ENCODE measurements at places on chromosomes 5 and 9.

DNA sequence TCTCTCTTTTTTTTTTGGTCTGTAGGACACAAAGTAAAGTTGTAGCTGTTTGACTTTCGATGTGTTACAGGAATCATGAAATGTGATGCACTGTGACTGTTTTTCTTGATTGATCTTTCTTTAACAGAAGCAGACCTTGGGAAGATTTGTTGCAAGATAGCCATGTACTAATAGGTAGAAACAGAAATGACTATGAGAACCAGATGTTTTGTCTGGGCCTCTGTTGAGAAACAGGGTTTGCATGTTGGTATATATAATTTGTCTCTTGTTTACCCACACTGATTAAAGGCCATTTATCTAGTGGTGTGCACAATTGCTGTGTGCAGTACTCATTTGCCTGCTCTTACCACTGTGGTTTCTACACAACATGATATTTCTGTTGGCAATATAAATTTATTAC, 125.1 kb downstream of the HACD4 start:
- DNase-seq, result peak; percentile 11

- DNase-seq, result no peak
These were observed 119.8 kb downstream of the GABRG2 start for GRCh38 chr5:162187371-162187770.

- no peak for DNase-seq
These were observed 209.2 kb upstream of the PAPPA start for GRCh38 chr9:115944166-115944948.

DNA sequence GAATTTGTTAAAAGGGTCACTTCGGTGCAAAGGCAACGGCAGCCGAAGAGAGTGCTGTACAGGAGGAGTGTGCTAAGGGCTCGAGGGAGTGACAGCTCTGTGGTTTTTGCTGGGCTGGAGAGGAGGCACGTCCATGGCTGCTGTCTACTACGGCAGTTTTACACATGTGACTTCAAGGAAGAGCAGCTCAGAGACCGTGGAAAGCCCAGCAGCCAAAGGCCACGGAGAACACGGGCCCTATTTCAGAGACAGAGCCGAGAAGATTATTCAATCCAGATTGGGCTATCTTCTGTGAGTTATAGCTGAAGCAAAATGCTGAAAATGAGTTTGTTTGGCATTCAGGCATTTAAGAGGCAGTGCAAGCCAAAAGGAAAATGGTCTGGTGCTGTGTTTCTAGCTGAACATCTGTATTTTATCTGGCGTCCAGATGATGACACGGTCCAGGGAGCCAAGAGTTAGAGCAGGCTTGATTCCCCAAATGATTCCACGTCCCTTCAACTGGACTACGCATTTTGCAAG, 96.4 kb downstream of the RFK start:
- DNase-seq, result no peak

DNA sequence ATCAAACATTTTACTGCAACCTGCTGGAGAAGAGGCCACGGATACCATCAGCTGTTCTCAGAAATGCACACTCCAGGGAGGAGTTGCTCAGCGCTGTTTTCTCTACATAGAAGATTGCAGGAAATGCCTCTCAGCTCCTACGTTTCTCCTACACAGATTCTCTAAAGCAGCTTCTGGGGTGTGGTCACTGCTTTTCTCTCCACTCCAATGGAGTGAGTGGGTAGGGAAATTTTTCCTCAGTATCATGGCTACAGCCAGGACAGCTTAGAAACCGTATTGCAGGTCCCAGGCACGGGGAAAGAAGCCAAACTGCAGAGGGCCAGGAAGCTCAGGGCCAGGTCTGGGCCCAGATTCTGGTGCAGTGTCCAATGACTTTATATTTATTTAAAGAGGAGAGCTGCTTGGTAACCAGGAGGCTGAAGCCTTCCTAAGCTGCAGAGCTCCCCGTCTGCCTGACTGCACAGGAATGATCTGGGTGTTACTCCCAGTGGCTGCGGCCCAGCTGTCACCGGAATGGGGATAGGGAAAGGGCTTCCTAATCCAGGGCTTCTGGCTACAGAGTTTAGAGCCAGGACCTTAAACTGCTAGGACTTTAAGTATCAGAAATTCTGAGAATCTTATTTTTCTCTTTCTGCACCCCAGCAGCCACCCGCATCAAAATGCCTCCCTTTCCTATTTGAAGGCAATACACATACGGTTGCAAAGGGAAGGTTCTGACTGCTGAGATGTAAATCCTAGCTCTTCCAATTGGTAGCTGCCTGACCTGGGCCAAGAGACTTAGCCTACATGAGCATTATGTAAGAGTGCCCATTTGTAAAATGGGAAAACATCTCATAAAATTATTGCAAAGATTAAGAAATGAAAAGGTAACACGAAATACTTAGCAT, 1.4 kb upstream of the SPTAN1 start:
- DNase-seq, result no peak

DNA sequence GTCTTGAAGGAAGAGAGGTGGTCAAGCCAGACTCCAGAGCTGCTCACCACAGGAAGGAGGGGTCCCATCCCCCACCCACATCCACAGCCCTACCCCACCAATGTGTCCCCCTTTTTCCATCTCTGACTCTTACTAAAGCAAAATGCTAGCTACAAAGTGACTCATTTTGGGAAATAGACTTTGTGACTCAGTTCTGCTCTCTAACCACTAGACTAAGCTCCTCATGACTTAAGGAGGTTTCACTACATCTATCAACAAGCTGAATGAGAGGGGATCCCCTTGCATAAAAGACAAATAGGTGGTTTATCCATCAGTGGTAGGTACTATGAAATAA, 35.1 kb upstream of the ADRB2 start:
- DNase-seq, result no peak

DNA sequence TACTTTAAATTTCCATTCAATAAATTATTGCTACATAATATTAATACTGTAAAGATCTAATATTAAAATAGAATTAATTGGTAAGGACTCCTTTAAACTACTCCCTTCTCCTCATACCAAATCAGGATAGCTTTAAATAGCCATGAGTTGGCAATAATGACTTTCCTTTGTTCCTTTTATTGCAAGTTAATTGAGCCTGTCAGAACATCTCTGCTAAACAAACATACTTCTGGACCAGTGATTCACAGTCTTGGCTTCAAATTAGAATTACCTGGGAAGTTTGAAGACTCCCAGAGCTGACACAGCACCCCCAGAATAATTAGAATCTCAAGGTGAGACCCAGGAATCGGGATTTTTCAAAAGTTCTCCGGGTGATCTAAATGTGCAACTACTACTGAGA, 18.7 kb downstream of the C5orf58 start:
- no peak for DNase-seq

- no peak for DNase-seq
These were observed 10.6 kb downstream of the FSD1L start for GRCh38 chr9:105458404-105458803.

GRCh38 chr5:43121913-43122484, 1.3 kb downstream of the ZNF131 start:
- DNase-seq, result no peak

DNA sequence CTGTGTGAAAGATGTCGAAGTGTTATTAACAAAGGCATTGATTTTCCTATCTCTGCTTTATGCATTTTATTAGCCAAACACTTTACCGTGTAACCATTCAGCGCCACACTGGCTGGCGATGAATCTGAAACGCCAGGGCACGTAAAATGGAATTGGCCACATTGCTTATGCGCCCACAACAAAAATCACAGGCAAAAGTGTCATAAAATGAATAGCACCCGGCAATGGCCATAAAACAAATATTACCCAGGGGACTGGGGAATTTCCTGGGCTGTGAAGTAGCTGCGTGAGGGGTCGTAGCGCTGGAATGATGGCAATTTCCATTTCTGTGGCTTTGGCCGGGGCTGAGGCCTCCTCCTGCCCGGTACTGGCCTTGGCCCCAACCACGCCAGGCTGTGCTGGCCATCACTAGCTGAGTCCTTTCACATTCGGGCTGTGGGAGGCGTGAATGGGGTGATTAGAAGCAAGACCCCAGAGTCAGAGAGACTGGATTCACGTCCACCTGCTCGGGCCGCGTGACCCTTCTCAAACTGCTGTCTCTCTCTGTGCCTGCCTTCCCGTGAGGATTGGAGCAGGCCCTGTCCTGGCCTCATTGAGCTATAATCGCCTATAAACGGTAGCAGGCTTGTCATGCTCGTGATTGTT, 254.5 kb downstream of the PBX3 start:
- no peak for DNase-seq

GRCh38 chr9:90720621-90721265, 78.1 kb upstream of the DIRAS2 start:
- DNase-seq, result no peak

- no peak for DNase-seq
These were observed 1.7 kb downstream of the DIAPH1 start for GRCh38 chr5:141617128-141617527.

GRCh38 chr5:159410480-159410879, 80.2 kb upstream of the IL12B start:
- no peak for DNase-seq

- peak; percentile 30 for DNase-seq
These were observed 119.5 kb upstream of the PLCXD3 start for GRCh38 chr5:41629897-41630296.

- DNase-seq, result no peak
These were observed 251.6 kb upstream of the HAPLN1 start for GRCh38 chr5:83972236-83972635.

GRCh38 chr9:3467593-3468219, 58.1 kb downstream of the RFX3 start:
- DNase-seq, result peak; percentile 42

- no peak for DNase-seq
These were observed 28.7 kb downstream of the F2R start for GRCh38 chr5:76744632-76745031.

- DNase-seq, result no peak
These were observed 73.6 kb upstream of the ADAMTS16 start for GRCh38 chr5:5066276-5067186.

DNA sequence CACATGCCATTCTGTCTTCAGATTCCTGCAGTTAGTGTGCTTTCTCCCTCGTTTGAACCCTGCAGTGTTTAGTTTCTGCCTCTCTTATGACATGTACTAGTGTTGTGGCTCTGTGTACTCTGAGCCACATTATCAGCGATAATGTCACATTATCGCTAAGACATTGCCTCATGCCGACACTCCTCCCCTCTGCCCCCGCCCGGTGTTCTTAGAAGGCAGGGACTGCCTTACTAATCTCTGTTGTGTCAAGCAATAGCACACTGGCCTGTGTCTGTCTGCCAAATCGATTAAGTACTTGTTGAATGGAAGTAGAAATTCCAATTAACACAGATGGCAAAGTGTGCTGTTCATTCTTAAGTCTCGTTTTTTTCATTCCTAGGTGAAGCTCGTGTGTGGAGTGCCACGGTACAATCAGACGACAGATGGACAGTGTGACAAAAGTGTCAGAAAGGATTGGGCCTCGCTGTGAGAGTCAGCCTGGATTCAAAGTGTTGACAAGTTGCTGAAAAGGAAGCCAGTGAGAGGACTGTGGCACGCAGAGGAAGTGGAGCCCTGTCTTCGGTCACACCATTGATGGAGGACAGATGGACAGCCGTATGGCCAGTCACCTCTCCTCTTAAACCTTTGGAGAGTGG, 10.5 kb downstream of the PIK3R1 start:
- no peak for DNase-seq

GRCh38 chr9:6114424-6114823, 99.0 kb upstream of the RANBP6 start:
- DNase-seq, result no peak

- no peak for DNase-seq
These were observed 200.1 kb downstream of the MEF2C start for GRCh38 chr5:88682881-88683361.

GRCh38 chr5:97525780-97526179, 342.7 kb upstream of the RIOK2 start:
- DNase-seq, result no peak

- DNase-seq, result no peak
These were observed 46.5 kb downstream of the SLC25A46 start for GRCh38 chr5:110785356-110785755.

- no peak for DNase-seq
These were observed 112.8 kb upstream of the SARDH start for GRCh38 chr9:133850937-133851336.

GRCh38 chr9:123282362-123283047, 14.1 kb upstream of the STRBP start:
- no peak for DNase-seq

- DNase-seq, result no peak
These were observed 224.5 kb upstream of the CDH6 start for GRCh38 chr5:30968971-30969370.

DNA sequence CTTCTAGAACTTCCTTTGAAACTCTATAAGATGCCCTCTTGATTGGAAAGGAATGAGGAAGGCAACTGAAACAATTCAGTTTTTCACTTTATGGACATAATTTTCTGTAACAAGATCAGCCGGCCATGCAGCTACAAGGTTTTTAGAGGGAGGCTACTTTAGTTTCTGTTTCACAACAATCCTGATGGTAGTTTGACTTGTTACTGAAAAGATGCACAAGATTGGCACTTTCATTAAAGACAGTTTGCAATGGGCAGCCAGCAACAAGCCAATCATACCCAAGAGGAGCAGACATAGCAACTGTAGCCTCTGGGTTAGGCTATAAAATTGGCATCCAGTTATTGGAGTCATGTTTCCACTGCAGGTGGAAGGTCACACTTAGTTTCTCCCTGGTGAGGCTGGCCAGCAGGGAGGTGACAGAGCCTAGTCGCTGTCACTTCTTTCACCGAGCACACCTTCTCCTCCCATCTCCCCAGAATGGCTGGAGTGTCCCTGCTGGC, 74.3 kb upstream of the TGFBR1 start:
- no peak for DNase-seq

DNA sequence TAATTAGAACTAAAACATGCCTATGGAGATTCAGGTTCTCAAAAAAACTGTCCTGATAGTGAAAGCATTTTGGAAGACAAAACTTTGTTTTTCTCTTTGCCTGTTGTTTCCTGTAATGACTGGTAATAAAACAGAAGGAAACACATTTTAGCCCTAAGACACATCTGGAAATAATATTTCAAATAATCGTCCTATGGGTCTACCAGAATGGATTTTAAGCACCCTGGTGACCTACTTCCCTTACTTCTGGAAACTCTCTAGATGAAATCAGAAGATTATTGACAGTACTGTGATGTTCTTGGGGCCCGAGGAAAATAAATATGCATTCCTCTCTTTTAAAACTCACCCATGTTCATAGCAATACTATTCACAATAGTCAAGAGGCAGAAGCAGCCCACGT, 110.1 kb upstream of the TLE4 start:
- no peak for DNase-seq

- DNase-seq, result no peak
These were observed 29.8 kb downstream of the FBXL7 start for GRCh38 chr5:15529821-15530220.

DNA sequence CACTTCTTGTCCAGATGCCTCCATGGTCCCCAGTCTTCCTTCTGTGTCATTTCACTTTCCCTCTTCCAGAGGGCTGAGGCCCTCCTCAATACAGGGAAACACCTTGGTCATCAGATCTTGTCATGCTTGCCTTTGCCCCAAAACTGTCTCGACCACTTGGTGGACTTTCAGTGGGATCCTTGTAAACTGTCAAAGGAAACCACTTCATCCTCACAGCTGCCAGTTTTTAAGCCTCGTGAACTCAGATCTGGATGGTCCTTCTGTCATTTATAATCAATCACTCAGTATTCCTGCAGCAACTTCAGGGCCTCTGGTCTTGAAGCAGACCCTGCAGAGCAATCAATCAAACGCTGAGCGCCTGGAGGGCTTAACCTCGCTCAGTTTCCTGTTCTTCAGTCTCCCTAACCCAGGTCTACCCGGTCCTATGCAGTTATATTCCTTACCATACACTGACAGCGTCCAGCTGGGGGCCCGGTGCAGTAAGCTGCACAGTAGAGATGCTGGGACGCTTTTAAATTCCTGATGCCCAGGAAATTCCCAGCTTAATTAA, 74.6 kb downstream of the GOLPH3 start:
- no peak for DNase-seq

- no peak for DNase-seq
These were observed 121.0 kb upstream of the RGS7BP start for GRCh38 chr5:64384765-64385164.

- no peak for DNase-seq
These were observed 17.0 kb downstream of the RALGDS start for GRCh38 chr9:133103987-133104505.

Measured in NCI-H1930 (cell line).